ENCODE measurements at places on chromosomes 5 and 9. TPM values are rescaled to one million over a fixed set of nuclear protein-coding genes. Genes with fewer than 3 reads are reported as not detected.

GRCh38 chr5:1536871-1537602 lies 13.3 kb upstream of the LPCAT1 start:
- peak; percentile 35 for DNase-seq
- no peaks in the 10 kb centered on the region for H3K27me3 ChIP-seq
- peaks cover 23% of the 10 kb centered on the region for H3K4me1 ChIP-seq
- H3K4me3 ChIP-seq, result peak overlapping the region; percentile 81
- H3K27ac ChIP-seq, result peak overlapping the region; percentile 97
- H3K36me3 ChIP-seq, result no peaks in the 10 kb centered on the region

DNA sequence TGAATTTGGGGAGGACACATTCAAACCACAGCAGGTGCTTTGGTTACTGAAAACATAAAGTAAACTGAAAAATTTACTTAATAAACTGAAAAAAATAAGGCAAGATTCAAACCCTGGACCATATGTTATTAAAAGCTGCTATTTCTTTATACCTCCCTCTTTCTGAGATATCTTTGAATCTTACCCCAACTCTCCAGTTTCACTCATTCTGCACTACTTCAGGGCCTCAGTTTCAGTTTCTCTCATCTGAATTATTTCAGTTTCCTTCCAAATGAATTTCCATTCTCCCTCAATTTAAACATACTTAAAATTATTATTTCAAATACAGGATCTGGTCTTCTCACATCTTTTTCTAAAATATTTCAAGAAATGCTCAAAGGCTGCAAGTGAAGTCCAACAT lies 4.9 kb upstream of the OXCT1 start:
- H3K36me3 ChIP-seq, result no peaks in the 10 kb centered on the region
- no peak overlapping the region for H3K4me3 ChIP-seq
- peaks cover 7% of the 10 kb centered on the region for H3K4me1 ChIP-seq
- H3K27ac ChIP-seq, result no peak overlapping the region
- no peak for DNase-seq
- H3K27me3 ChIP-seq, result peaks cover 17% of the 10 kb centered on the region

DNA sequence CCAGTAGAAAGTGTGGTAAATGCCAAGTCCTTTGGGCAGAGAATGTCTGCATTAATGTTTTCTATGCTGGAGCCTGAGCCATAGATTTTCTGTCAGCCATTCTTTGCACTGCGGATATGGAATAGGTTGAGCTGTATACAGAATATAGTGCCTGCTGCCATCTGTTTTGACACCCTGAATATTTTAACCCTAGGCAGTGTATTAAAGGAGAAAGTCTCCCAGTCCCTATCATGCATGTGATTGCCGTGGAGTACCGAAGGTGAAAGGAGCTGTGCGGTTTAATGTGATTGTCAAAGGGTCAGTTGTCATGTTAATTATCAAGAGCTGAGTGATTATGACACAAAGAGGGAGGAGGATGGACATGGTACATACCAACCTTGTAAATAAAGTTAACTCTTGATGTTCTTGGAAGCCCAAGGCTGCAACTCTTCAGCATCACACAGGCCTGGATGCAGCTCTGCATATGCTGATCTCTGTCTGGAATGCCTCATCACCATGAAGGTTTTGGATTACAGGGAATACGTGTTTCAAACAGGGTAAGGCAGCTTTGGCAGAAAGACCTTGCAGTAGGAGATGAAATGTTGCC lies 247.1 kb upstream of the ELAVL2 start:
- no peak for DNase-seq
- no peak overlapping the region for H3K4me3 ChIP-seq
- H3K27ac ChIP-seq, result no peak overlapping the region
- H3K27me3 ChIP-seq, result no peaks in the 10 kb centered on the region
- no peaks in the 10 kb centered on the region for H3K36me3 ChIP-seq

- DNase-seq, result peak; percentile 46
- peaks cover 36% of the 10 kb centered on the region for H3K4me1 ChIP-seq
- H3K4me3 ChIP-seq, result peak overlapping the region; percentile 38
- no peaks in the 10 kb centered on the region for H3K36me3 ChIP-seq
- peaks cover 7% of the 10 kb centered on the region for H3K27me3 ChIP-seq
These were observed 26.4 kb downstream of the PDCD1LG2 start for GRCh38 chr9:5536684-5537083.

- H3K36me3 ChIP-seq, result no peaks in the 10 kb centered on the region
- H3K4me1 ChIP-seq, result no peaks in the 10 kb centered on the region
- H3K4me3 ChIP-seq, result no peak overlapping the region
- no peak for DNase-seq
- peak overlapping the region; percentile 12 for H3K27ac ChIP-seq
These were observed 98.4 kb upstream of the GDNF start for GRCh38 chr5:37938076-37938852.

The C5orf47 gene
- polyA plus RNA-seq, result not detected

Measured in naive B cell (primary cell).